Central memory CD8-positive, alpha-beta T cell (primary cell): ENCODE measurements at places on chromosomes 11 and 22.

DNA sequence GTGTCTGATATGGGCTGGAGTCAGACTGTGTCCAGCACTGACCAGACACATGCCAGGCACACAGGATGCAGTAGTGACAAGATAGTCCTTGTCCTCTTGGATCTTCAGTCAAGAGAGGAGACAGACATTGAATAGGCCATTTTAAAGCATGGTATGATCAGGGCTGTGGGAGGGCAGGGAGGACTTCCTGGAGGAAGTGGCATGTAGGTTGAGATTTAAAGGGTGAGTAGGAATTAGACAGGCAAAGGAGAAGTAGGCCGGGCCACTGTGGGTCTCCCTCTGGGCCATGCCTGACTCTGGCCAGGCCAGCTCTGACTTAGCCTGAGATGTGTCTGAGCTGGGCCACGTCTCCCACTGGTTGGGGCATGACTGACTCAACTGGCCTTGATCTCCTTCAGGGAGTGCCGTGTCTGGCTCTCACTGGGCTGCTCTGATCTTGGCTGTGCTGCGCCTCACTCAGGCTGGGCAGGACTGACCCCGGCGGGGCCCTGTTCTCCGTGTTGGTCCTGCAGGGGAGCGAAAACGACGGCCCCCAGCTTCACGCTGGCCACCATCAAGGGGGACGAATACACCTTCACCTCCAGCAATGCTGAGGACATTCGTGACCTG lies 71.2 kb downstream of the MYO7A start:
- no peak overlapping the region for H3K4me3 ChIP-seq
- H3K27ac ChIP-seq, result peak overlapping the region; percentile 13
- H3K36me3 ChIP-seq, result no peaks in the 10 kb centered on the region
- H3K27me3 ChIP-seq, result peaks cover 16% of the 10 kb centered on the region

DNA sequence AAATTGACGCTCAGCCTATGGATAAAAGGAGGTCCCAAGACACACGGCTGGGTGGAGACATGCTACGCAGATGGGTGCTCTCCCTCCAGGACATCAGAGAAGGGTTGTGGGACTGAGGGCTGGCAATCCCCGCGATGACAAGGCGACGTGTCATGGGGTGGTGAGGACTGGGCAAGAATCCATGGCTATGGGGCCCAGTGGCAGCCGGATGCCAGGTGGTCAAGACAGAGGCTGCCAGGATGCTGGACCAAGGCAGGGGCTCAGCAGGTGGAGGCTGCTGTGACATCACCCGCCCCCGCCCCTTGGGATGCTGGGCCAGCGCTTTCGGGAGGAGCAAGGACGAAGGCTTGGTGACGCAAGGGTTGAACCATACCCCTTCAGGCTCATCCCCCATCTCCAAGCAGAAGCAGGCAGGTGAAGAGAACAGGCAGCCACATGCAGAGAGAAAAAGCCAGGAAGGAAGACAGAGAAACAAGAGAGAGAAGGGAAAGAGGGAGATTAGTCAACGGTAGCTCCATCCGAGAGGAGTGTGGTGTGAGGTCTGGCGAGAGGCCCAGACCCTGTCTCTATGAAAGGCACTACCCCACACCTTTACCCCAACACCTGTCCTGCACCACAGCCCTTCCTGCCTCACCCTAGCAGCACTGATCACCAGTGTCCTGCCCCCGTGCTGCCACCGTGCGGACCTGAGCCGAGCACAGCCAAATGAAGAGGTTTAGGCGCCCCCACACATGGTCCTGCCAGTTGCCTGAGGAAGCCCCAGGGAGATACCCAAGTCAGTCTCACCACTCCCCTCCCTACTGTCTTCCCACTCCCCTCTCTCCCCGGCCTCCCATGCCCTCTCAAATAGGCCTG lies 24.1 kb upstream of the RASL10A start:
- H3K4me3 ChIP-seq, result no peak overlapping the region
- H3K27ac ChIP-seq, result no peak overlapping the region
- no peak for DNase-seq
- no peaks in the 10 kb centered on the region for H3K4me1 ChIP-seq
- no peaks in the 10 kb centered on the region for H3K27me3 ChIP-seq

DNA sequence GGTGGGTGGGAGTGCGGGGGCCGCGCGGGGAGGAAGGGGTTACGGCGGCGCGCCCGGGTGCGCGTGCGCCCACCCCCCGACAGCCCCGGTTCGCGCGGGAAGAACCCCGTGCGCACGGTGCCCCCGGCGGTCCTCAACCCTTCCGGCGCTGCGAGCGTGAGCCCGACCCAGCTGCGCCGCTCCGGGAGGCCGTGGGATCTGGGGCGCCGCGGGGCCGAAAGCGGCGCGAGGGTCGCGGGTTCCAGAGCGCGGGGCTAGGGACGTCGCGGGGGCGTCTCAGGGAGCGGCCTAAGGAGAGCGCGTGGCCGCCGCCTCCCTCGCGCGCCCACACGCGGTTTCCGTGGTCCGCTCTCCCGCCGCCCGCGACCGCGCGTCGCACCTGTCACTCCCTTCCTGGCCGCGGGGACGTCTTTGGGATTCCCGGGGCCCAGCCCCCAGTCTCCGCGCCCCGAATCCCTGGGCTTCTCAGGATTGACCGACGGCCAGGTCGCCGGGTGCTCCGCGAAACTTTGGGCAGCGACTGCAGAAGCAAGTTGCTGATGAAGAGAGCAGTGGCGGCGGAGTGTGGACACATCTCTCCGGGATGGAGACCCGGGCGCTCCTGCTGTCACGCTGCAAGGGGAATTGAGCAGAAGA lies 582 bp downstream of the SREBF2 start:
- H3K4me3 ChIP-seq, result peak overlapping the region; percentile 89
- peak overlapping the region; percentile 99 for H3K27ac ChIP-seq
- H3K4me1 ChIP-seq, result peaks cover 42% of the 10 kb centered on the region
- H3K27me3 ChIP-seq, result no peaks in the 10 kb centered on the region
- DNase-seq, result peak; percentile 21

- no peaks in the 10 kb centered on the region for H3K36me3 ChIP-seq
- H3K4me3 ChIP-seq, result no peak overlapping the region
- no peaks in the 10 kb centered on the region for H3K4me1 ChIP-seq
These were observed 35.9 kb upstream of the ZBED5 start for GRCh38 chr11:10893714-10894151.

DNA sequence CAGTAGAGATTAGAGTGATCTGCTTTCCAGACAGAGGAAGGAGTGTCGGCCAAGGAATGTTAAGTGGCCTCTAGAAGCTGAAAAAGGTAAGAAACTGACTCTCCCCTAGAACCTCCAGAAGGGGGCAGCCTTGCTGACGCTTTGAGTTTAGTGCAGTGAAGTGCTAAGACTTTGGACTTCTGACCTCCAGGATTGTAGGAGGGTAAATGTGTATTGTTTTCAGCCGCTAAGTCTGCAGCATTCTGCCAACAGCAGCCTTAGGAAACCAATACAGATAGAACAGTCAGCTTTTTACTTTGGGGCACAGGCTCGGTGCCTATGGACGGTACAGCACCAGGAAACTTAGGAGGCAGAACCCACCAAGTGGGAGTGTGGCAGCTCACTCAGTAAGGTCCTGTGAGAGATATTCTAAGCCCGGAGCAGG lies 3.6 kb upstream of the TBC1D22A start:
- H3K4me3 ChIP-seq, result no peak overlapping the region
- no peaks in the 10 kb centered on the region for H3K27me3 ChIP-seq
- H3K4me1 ChIP-seq, result peaks cover 36% of the 10 kb centered on the region
- peak; percentile 26 for DNase-seq

DNA sequence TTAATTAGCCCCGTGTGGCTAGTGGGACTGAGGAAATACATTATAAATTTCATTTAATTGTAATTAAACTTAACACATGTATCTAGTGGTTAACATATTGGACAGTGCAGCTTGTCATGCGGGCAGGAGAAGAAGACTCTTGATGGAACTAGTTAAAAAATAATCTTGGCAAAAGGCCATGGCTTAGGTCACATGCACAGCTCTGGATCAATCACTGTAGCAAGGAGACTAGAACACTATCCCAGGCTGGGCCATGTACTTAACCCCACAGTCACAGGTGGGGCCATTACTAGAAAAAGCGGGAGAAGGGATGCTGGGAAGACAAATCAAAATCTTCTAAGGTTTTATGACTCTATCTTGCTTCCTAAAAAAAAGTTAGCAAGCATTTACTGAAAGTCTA lies 8.7 kb upstream of the HEPACAM start:
- H3K27ac ChIP-seq, result no peak overlapping the region
- H3K36me3 ChIP-seq, result no peaks in the 10 kb centered on the region
- no peak for DNase-seq
- peaks cover 12% of the 10 kb centered on the region for H3K4me1 ChIP-seq

GRCh38 chr22:44438481-44439131 lies 59.4 kb downstream of the RTL6 start:
- peaks cover 3% of the 10 kb centered on the region for H3K36me3 ChIP-seq
- no peak overlapping the region for H3K4me3 ChIP-seq
- H3K27me3 ChIP-seq, result no peaks in the 10 kb centered on the region
- DNase-seq, result no peak
- no peaks in the 10 kb centered on the region for H3K4me1 ChIP-seq

DNA sequence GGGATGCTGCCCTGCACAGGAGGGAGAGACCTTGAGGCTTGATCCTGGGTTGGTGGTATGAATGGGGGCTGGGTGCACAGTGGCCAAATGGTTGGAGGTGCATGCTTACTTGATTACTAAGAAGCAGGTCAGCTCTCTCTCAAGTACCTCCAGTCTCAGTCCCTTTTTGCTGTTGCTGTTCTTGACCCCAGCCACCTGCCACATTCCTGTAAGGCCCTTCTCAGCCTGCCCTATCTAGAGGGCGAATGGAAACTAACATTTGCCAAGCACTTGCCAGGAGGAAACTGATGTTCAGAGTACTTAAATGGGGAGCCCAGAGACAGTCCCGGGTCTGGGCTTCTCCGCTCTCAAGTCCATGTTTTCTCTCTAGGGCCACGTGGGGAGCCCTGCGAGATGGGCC lies 39.9 kb downstream of the CABIN1 start:
- H3K27me3 ChIP-seq, result no peaks in the 10 kb centered on the region
- no peak for DNase-seq
- H3K4me1 ChIP-seq, result peaks cover 2% of the 10 kb centered on the region

DNA sequence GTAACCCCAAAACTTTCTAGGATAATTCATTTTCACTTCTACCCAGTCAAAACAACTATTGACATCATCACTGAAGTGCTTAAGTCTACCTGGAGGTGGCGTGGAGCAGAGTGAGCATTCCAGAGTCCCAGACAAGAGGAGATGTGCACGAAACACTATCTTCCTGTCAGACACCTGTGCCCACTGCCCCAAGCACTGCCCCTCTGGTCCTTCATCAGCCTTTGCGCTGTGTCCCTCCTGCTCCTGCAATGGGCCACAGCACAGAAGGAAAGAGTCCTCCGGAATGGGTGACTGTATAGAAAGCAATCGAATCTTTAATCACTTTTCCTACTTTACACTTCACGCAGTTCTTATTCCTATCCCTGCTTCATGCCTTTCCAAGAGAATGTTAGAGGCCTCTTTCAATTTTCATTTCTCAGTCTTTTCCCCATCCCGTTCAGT lies 512 bp upstream of the GRIA4 start:
- H3K27me3 ChIP-seq, result peaks cover 40% of the 10 kb centered on the region
- no peak for DNase-seq
- no peaks in the 10 kb centered on the region for H3K36me3 ChIP-seq
- no peak overlapping the region for H3K27ac ChIP-seq
- peak overlapping the region; percentile 48 for H3K4me3 ChIP-seq

DNA sequence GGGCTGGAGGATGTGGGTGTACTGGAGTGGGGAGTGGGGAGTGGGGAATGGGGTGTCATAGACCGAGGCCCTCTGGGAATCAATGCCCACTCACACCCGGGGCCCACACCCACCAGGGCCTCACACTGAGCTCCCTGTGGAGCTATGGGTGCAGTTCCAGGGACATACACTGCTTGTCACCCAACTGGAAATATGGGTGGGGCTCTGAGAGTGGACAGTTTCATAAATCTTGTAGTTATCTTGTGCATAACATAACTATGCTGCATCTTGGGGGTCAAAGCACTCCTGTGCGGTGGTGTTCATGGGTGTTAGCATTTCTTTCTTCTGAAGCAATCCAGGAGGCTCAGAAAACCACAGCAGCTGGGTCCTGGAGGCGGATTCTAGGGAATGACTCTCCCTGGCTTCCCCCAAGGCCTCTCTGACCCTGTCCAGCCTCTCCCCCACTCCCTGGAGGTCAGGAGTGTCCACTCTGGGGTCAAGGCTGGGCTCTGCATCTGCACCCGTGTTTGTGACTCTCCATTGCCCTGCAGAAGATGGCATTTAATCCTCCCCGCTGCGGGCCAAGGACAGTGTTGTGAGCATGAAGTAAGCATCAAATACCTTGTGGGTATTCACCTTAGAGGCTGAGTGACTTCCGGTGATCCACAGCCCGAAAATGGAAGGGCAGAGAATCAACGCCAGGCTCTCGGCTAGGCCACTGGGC lies 172.5 kb downstream of the CTTN start:
- H3K27ac ChIP-seq, result no peak overlapping the region
- DNase-seq, result no peak
- H3K27me3 ChIP-seq, result peaks cover 55% of the 10 kb centered on the region
- H3K4me3 ChIP-seq, result no peak overlapping the region
- no peaks in the 10 kb centered on the region for H3K4me1 ChIP-seq
- no peaks in the 10 kb centered on the region for H3K36me3 ChIP-seq

GRCh38 chr11:62543680-62544444 lies 2.7 kb downstream of the AHNAK start:
- no peaks in the 10 kb centered on the region for H3K27me3 ChIP-seq
- peaks cover 68% of the 10 kb centered on the region for H3K36me3 ChIP-seq
- H3K27ac ChIP-seq, result peak overlapping the region; percentile 96
- peak overlapping the region; percentile 99 for H3K4me3 ChIP-seq
- no peak for DNase-seq
- peaks cover 72% of the 10 kb centered on the region for H3K4me1 ChIP-seq

GRCh38 chr11:10752061-10752460 lies 1.0 kb downstream of the CTR9 start:
- H3K27me3 ChIP-seq, result no peaks in the 10 kb centered on the region
- DNase-seq, result no peak
- peaks cover 23% of the 10 kb centered on the region for H3K36me3 ChIP-seq
- peak overlapping the region; percentile 89 for H3K27ac ChIP-seq
- peak overlapping the region; percentile 95 for H3K4me3 ChIP-seq
- H3K4me1 ChIP-seq, result peaks cover 20% of the 10 kb centered on the region

- H3K27me3 ChIP-seq, result no peaks in the 10 kb centered on the region
- H3K36me3 ChIP-seq, result peaks cover 9% of the 10 kb centered on the region
- H3K27ac ChIP-seq, result peak overlapping the region; percentile 92
- H3K4me3 ChIP-seq, result peak overlapping the region; percentile 55
- DNase-seq, result no peak
- H3K4me1 ChIP-seq, result peaks cover 53% of the 10 kb centered on the region
These were observed 1337.2 kb downstream of the TBC1D22A start for GRCh38 chr22:48099671-48100070.

GRCh38 chr11:88695689-88696414 lies 358.3 kb upstream of the CTSC start:
- no peaks in the 10 kb centered on the region for H3K4me1 ChIP-seq
- no peaks in the 10 kb centered on the region for H3K36me3 ChIP-seq
- no peaks in the 10 kb centered on the region for H3K27me3 ChIP-seq
- no peak for DNase-seq
- H3K27ac ChIP-seq, result no peak overlapping the region

- H3K36me3 ChIP-seq, result peaks cover 9% of the 10 kb centered on the region
- DNase-seq, result no peak
These were observed 34.2 kb downstream of the DDX10 start for GRCh38 chr11:108698844-108699642.
